ENCODE measurements at places on chromosomes 11 and 22.

DNA sequence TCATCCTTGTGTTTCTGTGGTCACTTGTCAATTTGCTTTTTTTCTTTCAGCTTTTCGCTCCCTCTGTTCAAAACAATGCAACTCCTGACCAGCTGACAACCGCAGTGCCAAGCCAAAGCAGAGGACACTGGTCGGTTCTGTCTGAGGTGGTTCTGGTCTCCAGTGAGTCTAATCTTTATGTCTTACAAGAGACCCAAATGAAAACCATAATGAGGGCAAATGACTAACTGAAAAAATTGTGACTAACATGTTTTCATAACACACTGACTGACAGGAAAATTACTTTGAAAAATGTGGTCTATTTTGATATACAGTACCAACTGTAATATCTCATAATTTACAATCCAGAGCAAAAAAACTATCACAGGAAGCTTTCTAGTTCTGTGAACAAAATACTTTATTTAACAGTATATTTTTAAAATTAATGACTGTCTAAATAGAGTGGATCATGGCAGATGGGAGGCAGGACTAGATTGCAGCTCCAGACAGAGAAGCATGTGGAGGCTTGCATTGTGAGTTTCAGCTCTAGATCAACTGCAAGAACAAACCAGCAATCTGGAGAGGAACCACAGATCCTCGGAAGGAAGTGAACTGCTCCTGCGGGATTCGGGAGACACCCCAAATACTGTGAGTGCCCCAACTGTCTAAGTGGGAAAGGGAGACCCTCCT is 311.8 kb downstream of the SBF2 start:
- DNase-seq = peak; percentile 53

DNA sequence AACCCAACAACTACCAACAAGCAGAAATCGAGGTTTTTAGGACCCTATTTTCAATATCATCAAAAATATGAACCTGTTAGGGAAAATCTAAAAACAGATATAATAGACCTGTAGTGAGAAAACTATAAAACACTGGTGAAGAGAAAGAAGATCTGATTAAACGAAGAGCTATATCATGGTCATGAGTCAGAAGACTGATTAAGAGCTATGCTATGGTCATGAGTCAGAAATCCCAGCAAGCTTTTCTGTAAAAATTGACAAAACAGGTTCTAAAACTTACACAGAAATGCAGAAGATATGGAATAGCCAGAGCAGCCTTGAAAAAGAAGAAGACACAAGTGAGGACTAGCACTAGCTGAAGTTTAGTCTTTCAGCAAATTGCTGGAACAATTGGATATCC is 345.0 kb downstream of the TBC1D22A start:
- peak; percentile 80 for DNase-seq

- DNase-seq = no peak
These were observed 4.8 kb upstream of the SAA2 start for GRCh38 chr11:18253233-18253632.

GRCh38 chr11:128208329-128209137 is 378.8 kb downstream of the ETS1 start:
- DNase-seq = peak; percentile 96

DNA sequence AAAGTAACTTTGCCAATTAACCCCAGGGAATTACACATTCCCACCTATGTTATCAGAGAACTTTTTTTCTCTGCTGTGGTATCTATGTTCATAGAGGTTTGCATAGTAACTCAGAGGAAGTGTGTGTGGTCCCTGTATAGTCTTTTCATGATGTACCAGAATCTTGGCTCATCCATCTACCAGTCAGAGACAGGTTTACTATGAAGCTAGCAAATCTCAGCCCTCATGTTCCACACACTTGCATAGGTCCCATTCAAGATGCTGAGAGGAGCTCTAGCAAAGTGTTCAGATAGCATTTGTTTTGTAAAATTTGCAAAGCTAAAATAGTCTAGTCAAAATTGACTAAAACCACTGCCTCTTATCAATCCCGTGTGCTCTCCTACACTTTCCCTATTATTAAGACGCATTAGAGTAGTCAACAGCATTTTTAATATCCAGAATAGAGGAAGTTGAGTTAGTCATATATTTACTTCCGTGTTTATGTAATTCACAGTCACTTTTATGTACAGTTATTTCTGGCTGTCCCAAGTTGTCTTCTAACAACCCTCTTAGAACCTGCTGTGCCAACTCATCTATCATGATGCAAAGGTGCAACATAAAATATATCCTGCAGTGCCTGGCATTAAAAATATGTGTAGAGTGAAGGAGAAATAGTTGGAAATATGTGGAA is 184.2 kb downstream of the FAM76B start:
- no peak for DNase-seq

- DNase-seq = peak; percentile 96
These were observed 11.3 kb downstream of the TRIM66 start for GRCh38 chr11:8671193-8671612.

DNA sequence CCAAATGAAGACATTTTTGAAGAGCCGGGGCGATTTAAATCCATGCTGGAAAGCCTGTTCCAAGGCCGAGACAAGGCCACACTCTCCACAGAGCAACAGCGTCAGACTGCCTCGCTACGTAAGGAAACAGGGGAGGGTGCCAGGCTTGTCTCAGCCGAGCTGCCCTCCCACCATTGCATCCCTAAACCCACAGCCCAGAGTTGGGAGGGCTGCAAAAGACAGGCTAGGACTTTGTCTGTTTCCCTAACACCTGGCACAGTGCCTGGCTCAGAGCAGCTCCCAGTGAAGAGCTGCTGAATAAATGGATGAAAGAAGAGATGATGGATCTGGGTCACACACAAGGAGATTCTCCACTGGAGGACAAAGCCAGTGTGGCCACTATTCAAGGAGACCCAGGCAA is 51.3 kb upstream of the SCUBE2 start:
- no peak for DNase-seq

DNA sequence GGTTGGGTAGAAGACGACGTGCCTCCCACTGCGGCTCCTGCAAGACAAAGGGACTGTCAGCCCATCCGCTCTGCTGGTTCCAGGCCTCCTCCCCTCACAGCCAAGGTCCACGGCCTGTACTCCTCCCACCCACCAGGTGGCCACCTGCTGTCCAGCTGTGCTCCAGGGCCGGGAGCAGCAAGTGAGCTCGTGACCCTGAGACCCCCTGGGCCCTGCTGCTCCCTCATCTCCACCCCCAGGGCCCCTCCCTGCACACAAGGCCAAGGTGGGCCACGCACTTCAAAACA is 27.4 kb downstream of the TSPAN4 start:
- DNase-seq = no peak

- peak; percentile 94 for DNase-seq
These were observed 9.1 kb upstream of the ZBED5 start for GRCh38 chr11:10866893-10867331.

- no peak for DNase-seq
These were observed 3.9 kb upstream of the NUP160 start for GRCh38 chr11:47852053-47852452.

DNA sequence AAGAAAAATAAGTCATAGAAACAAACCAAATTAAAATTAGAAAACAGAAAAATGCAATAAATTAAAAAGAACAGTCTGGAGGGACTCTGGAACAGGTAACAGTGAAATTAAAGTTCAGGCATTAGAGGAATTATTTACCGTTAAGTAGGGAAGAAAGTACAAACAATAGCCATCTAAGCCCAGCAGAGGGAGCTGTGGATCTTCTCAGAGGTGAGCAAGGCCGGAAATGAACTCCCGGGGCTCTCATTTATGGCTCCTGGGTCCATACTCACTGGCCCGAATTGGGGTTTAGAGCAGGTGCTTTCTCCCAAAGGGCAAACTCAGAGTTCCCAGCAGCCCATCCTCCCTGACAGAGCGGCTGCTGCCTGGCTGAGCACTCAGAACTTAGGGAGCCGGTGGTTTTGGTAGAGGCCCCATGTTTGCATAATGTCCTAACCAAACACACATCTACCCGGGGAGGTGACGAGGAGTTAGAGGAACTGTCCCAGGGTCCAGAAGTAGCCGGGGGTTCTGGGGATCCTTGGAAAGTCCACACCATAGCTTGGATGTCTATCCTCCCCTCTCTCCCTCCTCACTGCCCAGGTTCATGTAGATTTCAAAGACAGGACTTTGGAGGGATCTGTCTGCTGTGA is 87.8 kb upstream of the VPREB1 start:
- peak; percentile 73 for DNase-seq

GRCh38 chr11:68371171-68372041 is 59.0 kb downstream of the LRP5 start:
- peak; percentile 67 for DNase-seq

GRCh38 chr22:26045860-26046259 is 123.4 kb upstream of the SEZ6L start:
- DNase-seq = no peak

DNA sequence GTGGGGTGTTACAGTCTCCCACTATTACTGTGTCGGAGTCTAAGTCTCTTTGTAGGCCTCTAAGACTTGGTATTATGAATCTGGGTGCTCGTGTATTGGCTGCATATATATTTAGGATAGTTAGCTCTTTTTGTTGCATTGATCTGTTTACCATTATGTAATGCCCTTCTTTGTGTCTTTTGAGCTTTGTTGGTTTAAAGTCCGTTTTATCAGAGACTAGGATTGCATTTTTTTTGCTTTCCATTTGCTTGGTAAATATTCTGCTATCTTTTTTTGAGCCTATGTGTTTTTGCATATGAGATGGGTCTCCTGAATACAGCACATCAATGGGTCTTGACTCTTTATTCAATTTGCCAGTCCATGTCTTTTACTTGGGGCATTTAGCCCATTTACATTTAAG is 97.6 kb downstream of the PDE3B start:
- no peak for DNase-seq

DNA sequence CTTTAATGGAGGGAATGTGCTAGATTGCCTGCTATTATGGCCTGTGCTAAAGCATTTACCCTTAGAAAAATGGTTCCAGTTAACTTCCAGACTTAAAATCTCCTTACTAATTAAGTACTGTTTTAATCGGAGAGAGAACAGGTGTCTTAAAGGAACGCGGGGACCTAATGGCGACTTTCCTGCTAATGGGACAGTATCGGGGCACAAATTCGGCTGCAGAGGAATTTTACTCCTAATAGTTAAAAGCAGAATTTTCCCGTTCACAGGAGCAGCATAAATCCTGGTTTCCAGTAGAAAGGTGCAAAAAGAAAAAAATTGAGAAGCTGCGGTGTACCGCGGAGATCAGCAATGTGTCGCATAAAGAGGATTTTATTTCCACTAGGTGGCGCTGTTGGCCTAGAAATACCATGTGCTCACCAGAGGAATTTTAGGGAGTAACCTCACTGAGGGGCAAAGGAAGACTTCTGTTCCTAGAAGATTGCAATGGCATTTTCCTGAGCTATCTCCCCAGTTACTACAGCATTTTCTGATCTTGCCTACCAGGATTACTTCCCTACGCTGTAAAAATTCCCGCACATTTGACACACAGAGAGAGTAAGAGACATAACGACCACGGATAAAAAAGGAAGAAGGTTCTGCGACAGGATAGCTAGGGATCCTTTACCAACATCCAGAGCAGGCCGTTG is 44.5 kb downstream of the ZNF280B start:
- peak; percentile 74 for DNase-seq

GRCh38 chr11:123590296-123590912 is 64.0 kb downstream of the SCN3B start:
- peak; percentile 63 for DNase-seq

DNA sequence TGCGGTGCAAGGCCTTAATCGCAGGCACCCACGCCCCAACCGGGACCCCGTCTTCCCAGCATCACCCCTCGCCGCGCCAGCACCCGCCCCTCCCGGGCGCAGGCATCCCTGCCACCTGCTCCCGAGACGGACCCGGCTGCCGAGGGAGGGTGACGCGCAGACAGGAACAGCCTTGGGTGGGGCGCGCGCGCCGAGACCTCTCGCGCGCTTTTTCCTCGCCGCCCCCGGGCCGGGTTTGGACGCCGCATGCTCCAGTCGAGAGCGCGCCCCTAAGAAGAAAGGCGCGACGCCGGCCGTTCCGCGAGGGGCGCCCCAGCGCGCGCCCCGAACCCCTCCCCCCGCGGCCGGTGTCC is 504 bp downstream of the CFL1 start:
- DNase-seq = no peak

DNA sequence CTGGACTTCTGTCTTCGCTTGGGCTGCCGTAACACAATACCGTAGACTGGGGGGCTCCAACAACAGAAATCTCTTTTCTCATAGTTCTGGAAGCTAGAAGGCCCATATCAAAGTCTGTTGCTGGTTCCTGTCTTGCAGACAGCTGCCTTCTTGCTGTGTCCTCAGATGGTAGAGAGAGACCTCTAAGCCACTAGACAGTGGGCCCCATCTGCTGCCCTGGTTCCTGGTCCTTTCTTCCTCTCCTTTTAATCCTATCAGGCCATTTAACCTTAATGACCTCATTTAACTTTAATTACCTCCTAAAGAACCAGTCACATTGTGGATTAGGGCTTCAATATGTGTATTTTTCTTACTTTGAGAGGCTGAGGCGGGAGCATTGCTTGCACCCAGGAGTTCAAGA is 9.4 kb downstream of the CEP164 start:
- DNase-seq = no peak

- no peak for DNase-seq
These were observed at the start of gene PLEKHB1 for GRCh38 chr11:73645972-73646631. PLEKHB1 (plus strand) TSS chr11:73646581; CDS start chr11:73646609, 28 bp downstream.

DNA sequence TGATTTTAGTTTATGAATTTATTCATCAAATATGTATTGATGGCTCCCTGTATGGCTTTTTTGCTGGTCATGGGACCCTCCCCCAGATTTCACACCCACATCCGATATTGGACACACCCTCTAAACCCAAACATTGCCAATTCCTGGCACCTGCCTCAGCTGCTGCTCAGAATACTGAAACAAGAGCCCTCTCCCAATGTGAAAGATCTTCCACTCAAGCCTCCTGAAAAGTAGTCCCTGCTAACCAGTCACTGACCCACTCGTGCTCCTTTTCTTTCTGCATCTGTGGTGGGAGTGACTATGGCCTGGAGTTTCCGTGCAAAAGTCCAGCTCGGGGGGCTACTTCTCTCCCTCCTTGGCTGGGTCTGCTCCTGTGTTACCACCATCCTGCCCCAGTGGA is at the start of gene CLDN25:
TSS of gene CLDN25 (plus strand) at position 301 of the 400 bp plus-strand sequence. CDS start at position 301, 0 bp downstream.
- DNase-seq = no peak

- no peak for DNase-seq
These were observed 249.0 kb downstream of the ST3GAL4 start for GRCh38 chr11:126604461-126604860.
